ENCODE measurements at places on chromosomes 1 and 21.

- DNase-seq: no peak
Measured at GRCh38 chr1:183996040-183996384, 41.5 kb downstream of the COLGALT2 start.

GRCh38 chr1:39411526-39412478, 79.6 kb upstream of the BMP8A start:
- DNase-seq: no peak

DNA sequence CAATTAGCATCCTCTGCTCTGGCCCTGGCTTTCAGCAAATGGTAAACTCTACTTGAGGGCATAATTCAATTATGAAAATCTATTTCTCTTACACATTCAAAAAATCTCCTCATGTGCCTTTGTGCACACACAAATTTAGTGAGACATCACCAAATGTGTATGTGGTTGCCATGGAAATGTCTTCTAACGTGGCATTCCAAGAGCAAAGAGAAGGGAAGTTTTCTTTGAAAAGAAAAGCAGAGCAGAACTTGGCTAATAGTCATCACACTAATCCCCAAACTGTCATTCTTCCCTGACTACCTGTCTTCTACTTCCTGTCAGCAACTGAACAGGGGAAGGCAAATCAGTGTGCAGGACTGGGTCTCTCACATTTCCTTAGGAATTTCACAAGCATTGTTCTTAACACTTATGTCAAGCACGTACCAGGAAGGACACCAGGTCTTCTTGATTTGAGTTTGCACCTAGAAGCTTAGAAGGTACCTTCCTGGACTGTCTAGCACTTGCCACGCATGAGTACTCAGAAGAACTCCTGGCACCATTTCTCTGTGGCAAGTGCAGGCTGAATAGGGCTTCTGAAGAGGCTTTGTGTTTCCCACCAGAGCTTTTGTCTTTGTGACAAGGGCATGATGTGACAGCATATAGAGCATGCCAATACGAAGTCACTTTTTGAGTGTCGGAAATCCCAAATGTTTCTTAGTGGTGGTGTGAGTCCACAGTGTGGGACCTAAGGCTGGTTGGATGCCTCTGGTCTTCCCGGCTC, 32.3 kb downstream of the MAN1C1 start:
- no peak for DNase-seq

DNA sequence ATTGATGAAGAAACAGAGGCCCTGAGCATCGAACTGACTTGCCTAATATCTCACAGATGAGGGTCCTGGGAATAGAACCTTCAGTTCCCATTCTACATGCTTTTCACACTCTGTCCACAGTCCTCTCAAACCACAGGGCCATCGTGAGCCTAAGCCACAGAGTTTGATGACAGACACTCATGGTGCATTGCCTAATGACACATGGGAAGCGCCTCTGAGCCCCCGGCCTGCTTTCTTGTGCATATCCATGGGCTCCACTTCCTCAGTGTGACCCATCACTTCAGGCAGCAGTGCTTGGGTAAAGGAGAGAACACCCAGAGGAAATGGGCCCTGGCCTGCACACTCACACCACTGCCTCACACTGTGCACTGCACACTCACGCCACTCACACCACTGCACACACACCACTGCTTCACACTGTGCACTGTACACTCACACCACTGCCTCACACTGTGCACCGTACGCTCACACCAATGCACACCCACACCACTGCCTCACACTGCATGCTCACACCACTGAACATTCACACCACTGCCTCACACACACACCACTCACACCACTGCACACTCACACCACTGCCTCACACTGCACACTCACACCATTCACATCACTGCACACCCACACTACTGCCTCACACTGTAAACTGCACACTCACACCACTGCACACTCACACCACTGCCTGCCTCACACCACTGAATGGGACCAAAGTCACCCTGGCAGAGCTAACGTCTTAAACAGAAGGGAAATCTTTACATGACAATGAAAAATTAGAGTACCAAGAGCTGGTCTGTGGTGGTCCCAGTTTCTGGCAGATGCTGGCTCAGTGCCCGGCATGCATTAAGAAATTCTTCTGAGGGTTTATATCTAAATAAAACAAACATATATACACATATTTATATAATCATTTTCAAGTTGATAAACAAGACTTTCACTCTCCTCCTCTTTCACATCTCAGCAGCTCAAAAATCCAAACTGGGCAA, 53.0 kb downstream of the KANK4 start:
- no peak for DNase-seq

GRCh38 chr1:206703661-206704060, 19.0 kb downstream of the MAPKAPK2 start:
- no peak for DNase-seq

DNA sequence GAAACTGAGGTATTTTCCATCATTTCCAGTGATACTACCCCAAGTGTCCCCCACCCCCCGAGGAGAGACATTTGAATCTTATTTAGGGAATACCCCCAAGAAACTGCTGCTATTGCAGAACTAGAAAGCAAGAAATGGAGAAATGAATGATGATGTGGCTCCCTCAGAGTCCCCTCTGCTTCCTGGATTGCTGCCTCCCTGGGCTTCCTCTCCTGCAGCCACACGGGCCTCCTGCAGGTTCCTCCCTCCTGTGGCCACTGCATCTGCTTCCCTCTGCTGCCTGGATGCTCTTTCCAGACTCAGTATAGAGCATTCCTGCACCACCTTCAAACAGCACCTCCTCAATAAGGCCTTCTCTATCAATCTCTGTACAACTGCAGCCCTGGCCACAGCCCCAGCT, 69.3 kb downstream of the SLC25A24 start:
- no peak for DNase-seq

DNA sequence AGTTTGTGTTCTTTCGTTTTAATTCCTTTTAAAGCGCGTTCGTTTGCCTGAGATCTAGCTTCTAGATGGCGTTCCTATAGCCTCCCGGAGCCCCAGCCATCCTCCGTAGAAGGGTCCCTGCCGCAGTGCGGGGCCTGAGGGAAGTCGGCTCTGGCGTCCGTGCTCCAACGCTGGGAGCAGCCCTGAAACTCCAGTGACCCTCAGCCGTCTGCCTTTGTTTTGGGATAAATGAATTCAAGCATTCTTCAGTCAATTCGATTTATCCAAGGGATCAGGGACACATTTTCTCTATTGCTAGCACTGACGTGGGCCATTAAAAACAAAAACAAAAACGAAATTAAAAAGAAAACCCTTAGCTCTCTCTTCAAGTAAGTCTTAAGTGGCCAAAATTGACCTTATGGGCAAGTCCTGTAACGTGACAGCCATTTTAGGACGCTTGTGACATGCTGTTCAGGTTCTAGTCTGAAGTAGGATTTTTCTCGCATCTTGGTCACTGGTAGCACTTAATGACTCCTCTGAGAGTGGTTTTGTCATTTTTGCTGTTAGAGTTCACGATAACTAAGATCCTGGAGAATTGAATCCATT, 742 bp upstream of the HSPA13 start:
- no peak for DNase-seq

- DNase-seq: no peak
Measured at GRCh38 chr1:21621761-21622436, 47.3 kb downstream of the RAP1GAP start.

GRCh38 chr1:221069178-221069903, 190.1 kb downstream of the HLX start:
- no peak for DNase-seq

- DNase-seq: peak; percentile 56
Measured at GRCh38 chr1:225845571-225846259, 35.8 kb downstream of the EPHX1 start.

- no peak for DNase-seq
Measured at GRCh38 chr1:20322081-20322824, 31.6 kb downstream of the VWA5B1 start.

GRCh38 chr1:7375781-7376660, 395.1 kb upstream of the VAMP3 start:
- DNase-seq: no peak

- no peak for DNase-seq
Measured at GRCh38 chr21:32337206-32337605, 38.6 kb downstream of the MRAP start.

DNA sequence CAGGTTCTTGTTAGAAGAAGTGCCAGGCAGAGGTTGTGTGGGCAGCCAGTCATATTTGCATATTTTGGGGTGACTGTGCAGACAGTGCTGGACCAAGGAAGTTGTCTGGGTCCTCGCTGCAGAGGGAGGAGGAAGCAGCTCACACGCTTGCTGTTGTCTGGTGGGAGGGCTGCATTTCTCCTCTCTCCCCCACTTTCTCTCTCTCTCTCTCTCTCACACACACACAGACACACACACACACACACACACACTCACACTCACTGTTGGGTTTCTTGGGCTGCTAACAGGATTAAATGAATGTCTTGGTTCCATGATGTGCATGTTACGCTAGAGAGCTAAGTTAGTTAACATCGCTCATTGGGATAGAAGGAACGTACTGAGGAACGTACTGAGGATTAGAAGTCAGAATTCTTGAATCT, 72.9 kb downstream of the AGPAT3 start:
- DNase-seq: no peak

DNA sequence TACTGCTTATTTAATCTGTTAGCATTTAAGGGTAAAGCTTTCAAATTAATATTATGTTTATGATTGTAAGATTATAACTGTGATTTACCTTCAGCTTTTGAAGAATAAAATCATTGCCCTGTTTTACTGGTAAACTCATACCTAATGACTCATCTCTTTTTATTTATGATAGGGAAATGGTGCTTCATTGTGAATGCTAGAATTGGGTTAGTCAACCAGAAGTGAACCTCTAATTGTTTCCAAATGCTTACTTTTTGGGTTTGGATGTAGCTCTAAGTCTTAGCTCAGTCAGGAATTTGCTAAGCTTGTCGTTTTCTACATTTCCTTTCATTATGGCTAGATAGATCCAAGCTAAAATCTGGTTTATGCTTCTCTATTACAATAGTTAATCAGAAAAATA, 59.4 kb downstream of the SLC30A7 start:
- no peak for DNase-seq

DNA sequence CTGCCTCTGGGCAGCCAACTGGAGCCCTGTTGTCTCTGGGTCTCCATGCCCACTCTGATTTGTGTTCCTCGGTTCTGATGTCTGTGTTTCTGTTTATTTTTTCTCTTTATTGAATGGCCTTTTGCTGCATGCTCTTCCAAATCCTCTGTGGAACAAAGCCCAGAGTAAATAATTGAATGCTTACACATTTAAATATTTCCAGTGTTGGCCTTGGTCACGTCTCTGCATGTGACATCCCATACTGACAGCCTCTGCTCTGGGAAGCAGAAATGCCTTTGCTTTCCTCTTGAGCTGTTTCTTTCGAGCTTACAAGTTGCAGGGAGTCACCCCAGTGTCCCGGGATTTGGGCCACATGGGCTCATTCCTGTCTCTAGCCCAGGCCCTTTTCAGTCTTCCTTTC, 267.9 kb downstream of the PTPRU start:
- no peak for DNase-seq

- DNase-seq: no peak
Measured at GRCh38 chr1:210332719-210333398, 4.2 kb downstream of the HHAT start.

GRCh38 chr1:29240986-29241385, 4.7 kb downstream of the PTPRU start:
- no peak for DNase-seq

- no peak for DNase-seq
Measured at GRCh38 chr1:20982316-20982715, 194.4 kb downstream of the EIF4G3 start.

GRCh38 chr1:185679220-185679619, 55.0 kb upstream of the HMCN1 start:
- no peak for DNase-seq

- no peak for DNase-seq
Measured at GRCh38 chr1:228882041-228882770, 146.9 kb downstream of the RHOU start.

- DNase-seq: no peak
Measured at GRCh38 chr1:43285269-43285990, at the start of gene C1orf210. Gene C1orf210 (minus strand): TSS chr1:43285581. CDS start chr1:43283270, 2,311 bp downstream.

- DNase-seq: no peak
Measured at GRCh38 chr1:96968541-96968940, 247.0 kb downstream of the PTBP2 start.

GRCh38 chr1:82880506-82880905, 1079.8 kb downstream of the ADGRL2 start:
- no peak for DNase-seq

DNA sequence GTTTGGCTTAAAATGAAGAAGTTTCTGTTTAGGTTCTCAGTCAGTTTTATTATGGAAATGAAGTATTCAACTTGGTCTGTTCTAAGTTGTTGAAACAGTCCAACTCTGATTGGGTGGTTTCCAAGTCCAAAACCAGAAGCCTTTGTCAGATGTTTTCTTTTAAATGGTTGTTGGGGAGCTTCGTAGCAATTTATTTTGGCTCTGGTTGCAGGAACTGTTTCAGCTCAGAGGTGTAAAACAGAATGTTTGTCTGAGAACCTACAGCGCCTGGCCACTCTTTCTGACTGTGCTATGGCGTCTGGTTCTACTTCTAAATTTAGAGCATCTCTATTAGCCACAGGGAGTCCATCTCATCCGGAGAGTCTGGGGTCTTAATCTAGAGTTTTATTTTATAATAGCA, 582.6 kb upstream of the TMPRSS15 start:
- DNase-seq: no peak

DNA sequence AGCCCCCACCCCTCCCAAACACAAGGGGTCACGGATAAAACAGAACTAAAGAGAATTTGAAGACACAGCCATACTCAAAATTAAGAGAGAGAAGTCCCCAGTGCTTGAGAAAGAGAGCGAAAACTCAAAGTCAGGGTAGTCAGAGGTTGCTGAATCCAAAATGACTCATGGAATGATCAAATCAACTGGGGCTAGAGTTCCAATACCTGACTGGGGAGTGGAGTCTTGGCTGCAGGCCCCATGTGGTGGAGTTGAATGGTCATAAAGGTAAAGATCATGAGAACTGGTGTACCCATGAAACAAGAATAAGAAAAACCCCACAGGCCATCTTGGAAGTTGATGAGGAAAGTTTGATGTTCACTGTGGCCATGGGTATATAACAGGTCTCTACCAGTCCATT, 84.5 kb upstream of the LRRN2 start:
- no peak for DNase-seq

DNA sequence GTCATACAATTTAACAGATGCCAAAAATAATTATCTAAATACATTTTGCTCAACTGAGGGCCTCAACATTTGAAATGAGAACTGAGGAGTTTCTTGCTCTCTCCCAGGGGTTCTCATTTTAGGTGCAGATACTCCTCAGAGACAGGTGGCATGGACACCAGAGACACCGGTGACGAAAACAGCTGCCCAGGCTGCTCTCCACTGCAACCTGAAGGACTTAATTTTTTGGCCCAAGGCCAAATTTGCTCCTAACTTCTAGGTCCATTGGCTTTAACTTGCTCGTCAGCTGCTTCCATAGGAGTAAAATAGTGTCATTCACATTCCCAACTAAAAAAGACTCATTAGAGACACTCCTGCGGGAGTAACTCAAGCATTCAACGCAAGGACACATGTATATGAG, 87.0 kb downstream of the NRIP1 start:
- no peak for DNase-seq

DNA sequence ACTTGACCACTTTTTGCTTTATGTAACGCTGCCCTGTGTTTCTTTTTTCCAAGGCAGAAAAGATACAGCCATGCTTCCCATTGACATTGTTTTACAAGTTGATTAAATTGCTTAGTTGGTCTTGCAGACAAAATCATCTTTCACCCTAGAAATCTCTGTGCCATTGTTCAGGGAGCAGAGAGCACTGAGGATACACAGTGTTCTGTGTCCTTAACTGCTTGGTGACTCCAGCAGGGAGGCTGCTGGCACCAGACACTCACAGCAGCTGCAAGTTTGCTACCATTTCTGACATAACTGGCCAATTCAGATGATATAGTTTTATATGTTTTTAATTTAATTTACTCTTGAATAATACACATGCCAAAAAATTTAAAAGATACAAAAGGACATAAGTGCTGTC, 118.7 kb downstream of the RGS2 start:
- DNase-seq: no peak

Measured in NCI-H1930 (cell line).